Urothelium cell line (cell line): ENCODE measurements at places on chromosomes 5 and 9.

GRCh38 chr5:149651686-149652085 lies 70.4 kb downstream of the ARHGEF37 start:
- no peak for DNase-seq

DNA sequence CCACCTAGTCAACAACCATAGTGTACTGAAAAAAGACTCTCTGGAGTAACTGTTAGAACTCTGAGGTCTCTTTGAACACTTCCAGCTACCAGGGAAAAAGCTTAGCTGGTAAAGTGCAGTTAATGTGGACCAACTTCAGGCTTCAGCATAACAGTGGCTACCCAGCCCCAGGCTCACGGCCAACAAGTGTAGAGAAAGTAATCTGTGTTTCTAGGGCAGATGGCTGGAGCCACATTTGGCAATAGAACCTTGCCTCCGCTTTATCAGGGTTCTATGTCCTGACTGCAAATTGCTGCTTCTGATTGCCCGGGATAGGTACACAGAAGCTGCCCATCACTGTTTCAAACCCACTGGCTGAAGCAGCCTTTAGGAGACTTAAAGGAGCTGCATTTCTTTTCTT lies 76.0 kb upstream of the SIMC1 start:
- no peak for DNase-seq

GRCh38 chr9:2415326-2415725 lies 206.3 kb upstream of the VLDLR start:
- no peak for DNase-seq

GRCh38 chr5:31007672-31008071 lies 185.8 kb upstream of the CDH6 start:
- DNase-seq, result no peak

GRCh38 chr9:127525401-127526188 lies 74.3 kb downstream of the LRSAM1 start:
- DNase-seq, result no peak

- DNase-seq, result no peak
Observed at GRCh38 chr5:160020964-160021363, 12.0 kb downstream of the TTC1 start.

- no peak for DNase-seq
Observed at GRCh38 chr5:167721926-167722440, 569.5 kb upstream of the WWC1 start.

- no peak for DNase-seq
Observed at GRCh38 chr5:6397536-6398269, 19.4 kb upstream of the MED10 start.

DNA sequence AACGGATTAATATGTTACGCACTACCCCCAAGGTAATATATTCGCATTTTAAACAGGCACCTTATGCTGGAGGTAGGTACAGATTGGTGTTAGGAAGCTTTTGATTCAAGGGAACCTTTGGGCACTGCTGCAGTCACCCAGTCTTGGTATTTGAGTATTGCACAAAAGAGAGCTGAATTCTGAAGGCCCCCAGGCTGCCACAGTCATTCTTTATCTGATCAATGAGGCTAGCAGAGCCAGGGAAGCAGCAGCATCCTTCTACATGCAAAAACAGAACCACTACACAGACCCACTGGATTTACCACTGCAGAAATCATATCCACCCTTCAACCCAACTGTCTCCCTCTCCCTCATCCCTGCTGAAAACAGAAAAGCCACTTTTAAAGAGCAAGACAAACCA lies 121.2 kb upstream of the GRIN3A start:
- no peak for DNase-seq
